ENCODE measurements at places on chromosomes 2 and 18. TPM values are rescaled to one million over a fixed set of nuclear protein-coding genes. Genes with fewer than 3 reads are reported as not detected.

Gene MOB1A
- 121 TPM for total RNA-seq

Gene CCT7
- total RNA-seq: 251 TPM

Gene ALKAL2
- total RNA-seq: 2.2 TPM

Gene G6PC2
- not detected for total RNA-seq

Gene SERPINB4
- not detected for total RNA-seq

Gene ESCO1
- total RNA-seq: 18.8 TPM

Gene LCT
- not detected for total RNA-seq

Gene ACKR3
- total RNA-seq: 202 TPM

Gene ASB1
- total RNA-seq: 14.9 TPM

Gene SLC11A1
- total RNA-seq: 0.22 TPM

Gene AKAIN1
- total RNA-seq: not detected

Gene CTLA4
- total RNA-seq: not detected

Gene KYNU
- 0.98 TPM for total RNA-seq

Gene DYSF
- total RNA-seq: 9.8 TPM

Gene PRADC1
- 9.8 TPM for total RNA-seq

Gene STAMBP
- 37.1 TPM for total RNA-seq

Gene LRATD1
- 6.5 TPM for total RNA-seq

Gene DOK6
- total RNA-seq: not detected

Gene SERPINB11
- total RNA-seq: not detected

Gene CROCC2
- total RNA-seq: not detected

Gene REG3A
- not detected for total RNA-seq

Gene IL37
- total RNA-seq: not detected

Gene C1GALT1C1L
- total RNA-seq: 1.3 TPM

Gene COLEC12
- under 0.01 TPM for total RNA-seq

Gene LIMS4
- total RNA-seq: 4.0 TPM

Gene GALNT13
- total RNA-seq: 48.7 TPM

Gene CCL20
- 2.4 TPM for total RNA-seq

Gene NCKAP5
- total RNA-seq: 0.79 TPM

Gene FIGN
- 5.1 TPM for total RNA-seq
